ENCODE measurements at places on chromosomes 4 and X.

DNA sequence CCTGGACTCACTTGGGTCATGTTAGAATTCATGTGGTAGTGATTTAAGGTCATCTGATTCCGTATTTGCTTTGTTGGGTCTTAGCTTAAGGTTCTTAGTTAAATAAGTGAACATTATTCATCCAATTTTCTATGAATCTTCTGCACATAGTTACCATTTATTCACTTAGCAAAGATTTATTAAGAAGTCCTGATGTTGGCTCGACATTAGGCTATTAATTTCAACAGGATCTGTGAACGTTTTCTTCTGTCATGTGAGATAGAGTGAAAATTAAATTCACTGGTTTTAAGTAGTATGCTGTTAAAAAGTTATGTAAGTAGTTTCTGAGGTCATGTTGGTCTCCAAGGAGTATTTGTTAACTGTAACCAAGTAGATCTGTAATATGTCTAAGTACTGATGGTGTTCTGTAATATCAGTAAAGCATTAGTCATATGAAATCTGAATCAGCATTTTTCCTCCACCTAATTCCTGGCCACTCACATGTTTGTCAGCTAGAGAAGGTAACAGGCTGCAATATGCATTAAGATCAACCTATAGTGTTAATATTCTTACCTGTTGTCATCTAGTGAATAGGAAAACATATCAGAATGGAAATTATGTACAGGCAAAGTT, 155.6 kb downstream of the PCDH7 start:
- DNase-seq: no peak

DNA sequence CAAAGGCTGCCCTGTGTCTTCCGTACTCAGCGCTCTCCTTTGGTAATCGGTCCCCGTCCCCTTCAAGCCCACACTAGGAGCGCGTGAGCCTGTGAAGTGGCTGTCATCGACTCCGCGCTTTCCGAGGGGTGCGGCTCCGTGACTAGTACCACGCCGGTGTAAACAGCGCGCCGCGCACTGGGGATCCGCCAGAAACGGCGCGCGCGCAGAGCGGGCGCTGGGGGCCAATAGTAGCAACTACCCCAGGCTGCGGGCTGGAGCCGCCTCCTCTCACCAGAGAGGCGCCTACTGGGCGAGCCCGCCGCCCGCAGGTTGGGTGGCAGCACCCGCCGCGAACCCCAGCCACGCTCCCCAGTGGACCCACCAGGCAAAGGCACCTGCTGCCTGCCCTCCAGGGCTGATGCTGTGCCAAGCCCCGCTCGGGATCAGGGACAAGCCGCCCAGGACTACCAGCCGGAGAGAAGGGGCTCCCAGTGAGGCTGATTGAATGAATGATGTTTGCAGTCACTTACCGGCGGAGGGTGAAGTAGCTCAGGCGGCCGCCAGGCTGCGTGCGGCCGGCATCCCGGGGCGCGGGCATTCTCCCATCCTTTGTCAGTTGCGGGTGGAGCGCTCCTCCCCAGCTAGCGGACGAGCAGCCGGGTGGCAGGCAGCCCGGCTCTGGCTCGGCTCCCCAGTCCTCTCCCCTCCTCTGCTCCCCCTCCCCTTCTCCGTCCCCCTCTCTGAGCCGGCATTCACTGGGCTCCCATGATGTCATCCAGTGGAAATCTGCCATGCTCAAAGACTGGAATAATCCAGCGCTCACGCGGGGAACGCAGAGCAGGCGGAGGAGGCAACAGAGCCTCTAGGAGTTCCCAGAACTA, 370.3 kb upstream of the SMIM31 start:
- DNase-seq: no peak

DNA sequence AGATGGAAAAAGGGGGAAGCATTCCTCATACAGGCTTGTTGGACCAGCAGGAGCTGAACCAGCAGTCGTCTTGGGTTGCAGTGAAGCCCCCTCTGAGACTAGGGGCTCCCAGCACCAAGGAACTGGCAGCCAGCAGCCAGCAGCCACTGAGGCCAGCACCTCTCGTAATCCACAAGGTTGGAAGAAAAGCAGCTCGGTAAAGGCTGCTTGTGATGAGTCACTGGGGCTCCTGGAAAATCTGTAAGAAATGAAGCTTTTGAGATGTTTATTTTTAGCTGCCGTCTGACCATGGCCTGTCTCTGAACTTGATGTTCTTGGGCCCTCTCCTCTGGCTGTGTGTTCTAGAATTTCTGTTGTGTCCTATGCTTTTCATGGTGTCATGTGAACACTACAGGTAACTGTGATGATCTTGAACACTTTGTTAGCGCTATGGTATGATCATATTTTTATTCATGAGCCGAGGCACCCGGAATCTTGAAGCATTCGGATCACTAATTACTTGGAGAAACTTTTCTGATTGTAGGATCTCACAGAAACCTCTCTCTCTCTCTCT, 18.6 kb downstream of the CLCN4 start:
- no peak for DNase-seq

- DNase-seq: no peak
Observed at GRCh38 chrX:9704876-9705465, 60.7 kb downstream of the GPR143 start.

DNA sequence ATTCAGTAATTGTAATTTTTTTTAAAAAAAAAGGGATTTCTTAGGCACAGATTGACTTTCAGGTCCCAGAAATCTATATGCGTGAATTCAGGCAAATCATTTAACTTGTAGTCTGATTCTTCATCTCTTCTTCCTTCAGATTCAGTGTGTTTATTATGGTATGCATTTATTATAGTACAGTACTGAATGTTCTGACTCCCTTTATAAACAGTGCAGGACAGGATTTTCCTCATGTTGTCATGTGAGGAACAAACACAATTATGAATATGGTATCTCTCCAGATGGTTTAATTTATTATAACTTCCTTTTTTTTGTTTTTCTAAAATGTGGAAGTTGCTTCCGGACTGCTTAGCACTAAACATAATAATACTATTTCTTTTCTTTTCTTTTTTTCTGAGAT, 54.2 kb downstream of the RPS3A start:
- no peak for DNase-seq

DNA sequence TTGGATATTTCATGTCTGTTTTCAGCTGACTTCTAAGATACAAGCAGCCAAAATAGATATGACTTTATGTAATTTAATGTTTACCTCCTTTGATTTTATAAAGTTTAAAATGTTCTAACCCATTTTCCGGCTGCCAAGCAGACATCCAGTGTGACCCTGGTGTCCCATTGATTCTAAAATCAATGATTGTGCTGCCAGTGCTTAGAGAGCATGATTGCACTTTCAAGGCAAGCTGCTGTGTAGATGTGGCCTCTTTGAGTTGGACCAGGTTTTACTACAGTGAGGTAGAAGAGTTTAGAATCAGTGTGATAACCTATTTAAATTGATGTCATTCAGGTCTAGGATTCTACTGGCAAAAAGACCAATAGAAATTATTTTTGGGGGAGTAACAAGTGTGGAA, 730.9 kb downstream of the STPG2 start:
- DNase-seq: no peak

GRCh38 chrX:110851780-110852179, 56.2 kb upstream of the CHRDL1 start:
- no peak for DNase-seq

- no peak for DNase-seq
Observed at GRCh38 chr4:80017125-80017854, 55.7 kb downstream of the ANTXR2 start.

- no peak for DNase-seq
Observed at GRCh38 chrX:130498653-130499274, 97.0 kb downstream of the RBMX2 start.

- no peak for DNase-seq
Observed at GRCh38 chr4:107837776-107838618, 13.3 kb downstream of the SGMS2 start.

DNA sequence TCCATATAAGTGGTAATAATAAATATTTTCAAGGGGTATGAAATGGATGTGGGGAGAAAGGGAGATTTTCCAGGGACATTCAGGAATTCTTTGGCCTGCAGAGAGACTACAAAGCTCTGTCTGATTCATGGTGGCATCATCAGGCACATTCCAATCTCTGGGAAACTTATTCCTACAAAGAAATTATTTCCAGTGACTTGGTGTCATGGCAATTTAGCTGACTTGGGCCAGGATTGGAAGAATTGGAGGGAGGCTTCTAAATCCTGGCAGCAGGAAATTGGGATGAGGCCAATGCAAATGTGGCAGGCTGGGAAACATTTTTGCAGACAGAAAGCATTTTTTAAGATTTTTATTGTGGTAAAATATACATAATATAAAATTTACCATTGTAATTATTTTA, 204.6 kb downstream of the RTL9 start:
- no peak for DNase-seq

GRCh38 chr4:145179281-145179860, 1.0 kb downstream of the OTUD4 start:
- DNase-seq: peak; percentile 52

- DNase-seq: no peak
Observed at GRCh38 chrX:46185923-46186810, 359.1 kb downstream of the ZNF674 start.

GRCh38 chr4:110196871-110197528, 1.4 kb downstream of the ELOVL6 start:
- peak; percentile 22 for DNase-seq

DNA sequence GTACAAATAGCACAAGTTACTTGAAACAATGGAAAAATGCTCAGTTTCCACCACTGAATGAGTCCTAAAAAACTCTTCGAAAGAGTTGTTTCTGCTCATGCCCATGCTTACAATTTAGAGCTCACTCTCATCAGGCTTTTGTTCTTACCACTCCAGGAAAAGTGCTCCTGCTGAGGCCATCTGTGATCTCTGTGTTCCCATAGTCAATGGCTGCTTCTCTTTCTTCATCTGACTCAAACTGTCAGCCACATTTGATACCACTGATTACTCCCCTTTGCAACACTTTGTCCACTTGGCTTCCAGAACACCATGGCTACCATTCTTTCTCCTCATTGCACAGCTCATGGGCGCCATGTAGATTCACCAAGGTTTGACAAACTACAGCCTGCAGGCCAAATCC, 80.0 kb upstream of the SLC34A2 start:
- DNase-seq: no peak

DNA sequence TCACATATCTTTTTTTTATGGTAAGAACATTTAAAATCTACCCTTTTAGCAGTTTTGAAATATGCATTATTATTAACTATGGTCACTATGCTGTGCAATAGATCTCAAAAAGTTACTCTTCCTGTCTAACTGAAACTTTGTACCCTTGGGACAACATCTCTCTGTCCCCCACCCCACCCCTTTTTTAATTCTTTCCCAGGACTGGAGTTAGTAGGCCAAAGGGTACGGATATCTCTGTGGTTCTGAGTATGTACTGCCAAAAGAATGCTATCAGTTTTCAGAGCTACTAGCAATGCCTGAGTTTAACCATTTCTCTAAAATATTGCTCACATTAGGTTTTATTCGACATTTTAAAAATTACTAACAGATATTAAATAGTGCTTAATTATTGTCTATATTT, 4.7 kb upstream of the FAM241A start:
- DNase-seq: no peak

DNA sequence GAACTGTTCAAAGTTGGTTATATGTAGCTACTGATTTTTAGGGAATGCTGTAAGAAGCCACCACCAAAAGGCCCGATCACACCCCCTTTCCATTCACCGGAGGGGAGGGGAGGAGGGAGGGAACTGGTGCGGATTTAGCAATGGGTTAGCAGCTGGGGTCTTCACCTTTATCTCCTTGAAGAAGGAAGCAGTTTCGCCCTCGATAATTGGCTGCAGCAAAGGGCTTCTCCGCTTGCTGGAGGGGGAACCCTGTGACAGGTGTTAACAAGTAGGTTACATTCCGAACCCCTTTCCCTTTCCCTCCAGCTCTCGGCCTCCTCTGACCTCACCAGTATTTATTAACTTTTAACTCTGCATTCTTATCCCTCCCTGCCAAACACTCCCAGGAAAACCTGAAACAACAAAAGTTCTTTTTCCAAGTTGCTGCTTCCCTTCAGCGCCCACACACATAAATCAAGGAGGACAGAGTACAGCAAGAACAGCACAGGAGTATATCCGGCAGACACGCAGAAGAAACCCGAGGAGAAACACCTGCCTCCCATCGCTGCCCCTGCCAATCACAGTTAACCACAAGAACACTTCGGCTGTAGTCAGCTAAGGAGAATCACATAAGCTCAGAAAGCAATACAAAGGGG, 39.8 kb upstream of the NAP1L5 start:
- no peak for DNase-seq

- DNase-seq: no peak
Observed at GRCh38 chr4:148007314-148007760, 275.4 kb downstream of the ARHGAP10 start.

DNA sequence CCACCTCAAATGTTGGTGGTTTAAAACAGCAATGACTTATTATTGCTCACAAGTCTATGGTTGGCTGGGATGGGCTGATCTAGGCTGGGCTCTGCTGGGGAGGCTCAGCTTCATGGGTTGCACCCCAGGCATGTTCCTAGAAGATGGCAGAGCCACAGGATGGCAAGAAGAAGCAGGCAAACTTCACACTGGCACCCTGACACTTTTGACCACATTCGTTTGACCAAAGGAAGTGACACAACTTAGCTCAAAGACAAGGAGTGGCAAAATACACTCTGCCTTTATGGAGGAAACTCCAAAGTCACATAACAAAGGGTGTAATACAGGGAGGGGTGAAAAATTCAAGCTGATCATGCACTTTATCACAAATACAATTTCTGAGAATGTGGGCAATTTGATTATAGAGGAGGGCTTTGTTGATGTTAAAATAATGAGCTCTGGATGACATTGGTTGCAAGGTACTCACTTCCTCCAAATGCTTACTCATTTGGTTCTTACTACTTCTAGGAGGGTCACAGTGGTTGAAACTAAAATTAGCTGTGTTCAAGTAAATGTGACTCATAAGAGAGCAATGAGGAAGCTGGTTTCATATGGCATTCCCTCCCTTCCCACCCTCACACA, 249.2 kb upstream of the RPS6KA3 start:
- DNase-seq: no peak

DNA sequence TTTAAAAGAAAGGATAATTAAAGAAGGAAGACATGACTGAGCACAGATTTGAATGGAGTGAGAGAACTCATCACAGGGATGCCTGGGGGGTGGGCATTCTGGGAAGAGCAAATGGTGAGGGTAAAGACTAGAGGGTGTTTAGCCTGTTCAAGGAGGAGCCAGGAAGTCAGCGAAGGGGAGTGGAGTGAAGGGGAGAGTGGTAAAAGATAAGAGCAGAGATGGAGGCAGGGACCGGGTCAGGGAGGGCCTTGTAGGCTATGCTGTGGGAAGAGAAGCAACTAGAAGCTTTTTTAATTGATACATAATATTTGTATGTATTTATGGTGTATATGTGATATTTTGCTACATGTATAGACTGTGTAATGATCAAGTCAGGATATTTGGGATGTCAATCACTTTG, 2.2 kb upstream of the VGLL1 start:
- no peak for DNase-seq
